ENCODE measurements at places on chromosomes 7 and 10. TPM values are rescaled to one million over a fixed set of nuclear protein-coding genes. Genes with fewer than 3 reads are reported as not detected.

DNA sequence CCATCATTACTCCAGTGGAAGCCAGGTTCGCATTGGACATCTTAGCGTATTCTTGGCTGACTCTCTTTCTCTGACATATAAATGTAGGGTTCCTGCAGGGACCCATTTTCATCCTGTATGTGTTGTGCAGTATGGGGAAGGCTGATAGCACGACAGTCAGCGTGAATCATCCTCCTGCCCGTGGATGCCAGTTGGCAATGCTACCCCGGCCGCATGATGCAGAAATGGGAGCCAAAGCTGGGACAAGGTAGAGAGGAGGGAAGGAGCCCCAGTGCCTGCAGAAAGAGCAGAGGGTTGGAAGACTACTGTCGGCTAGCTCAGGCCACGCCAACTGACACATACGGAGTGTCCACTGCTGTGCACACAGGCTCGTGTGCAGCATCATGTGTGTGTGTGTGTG, 251.6 kb downstream of the SKAP2 start:
- DNase-seq: no peak

DNA sequence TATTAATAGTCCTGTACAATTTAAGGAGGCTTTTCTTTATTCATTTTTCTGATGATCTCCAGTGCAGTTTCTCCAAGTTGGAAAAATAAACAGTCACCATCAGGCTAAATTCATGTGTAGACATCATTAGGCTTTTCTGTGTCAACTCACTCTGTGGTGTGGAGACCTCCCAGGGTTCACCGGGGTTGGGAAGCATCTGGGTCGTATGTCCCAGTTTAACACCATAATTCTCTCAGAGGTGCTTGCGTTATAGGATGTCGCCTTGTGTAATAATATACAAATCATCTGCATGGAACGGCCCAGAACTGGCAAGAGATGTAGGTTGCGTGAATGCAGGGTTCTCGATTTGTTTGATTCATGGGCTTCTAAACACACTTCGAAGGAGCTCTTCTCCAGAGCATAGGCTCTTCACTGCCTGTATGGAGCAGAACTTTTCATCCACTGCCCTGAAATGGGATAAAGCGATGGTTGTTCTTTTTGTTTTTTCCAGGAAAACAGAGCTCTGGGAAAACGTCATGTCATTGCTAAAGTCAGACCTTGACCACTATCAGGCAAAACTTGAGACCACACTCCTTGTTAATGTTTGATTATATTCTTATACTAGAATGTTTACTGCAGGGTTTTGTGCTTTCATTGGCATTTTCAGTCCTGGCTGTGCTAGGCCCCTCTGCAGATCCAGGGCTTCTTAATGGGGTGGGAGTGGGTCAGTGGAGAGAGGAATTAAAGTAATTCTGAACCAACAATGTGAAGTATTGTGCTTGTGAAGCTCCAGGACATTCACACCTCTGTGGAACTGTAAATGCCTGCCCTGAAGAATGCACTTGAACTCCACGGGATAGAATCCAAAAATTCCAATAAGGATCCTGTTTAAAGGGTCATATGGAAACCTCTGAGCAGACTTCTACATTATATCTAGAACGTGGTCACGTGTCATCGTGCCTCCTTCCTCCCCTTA, 172.8 kb downstream of the TRIL start:
- no peak for DNase-seq

GRCh38 chr7:131203291-131203976, 124.2 kb upstream of the MKLN1 start:
- no peak for DNase-seq

GRCh38 chr7:33744293-33745075, 160.9 kb upstream of the BMPER start:
- no peak for DNase-seq

- no peak for DNase-seq
Observed at GRCh38 chr7:30464231-30464671, 14.3 kb downstream of the NOD1 start.

INHBA gene
- 2.8 TPM for polyA plus RNA-seq

SMC3 gene
- 62.6 TPM for polyA plus RNA-seq

GRCh38 chr10:108523016-108523800, 1358.7 kb upstream of the SORCS1 start:
- DNase-seq: no peak

DNA sequence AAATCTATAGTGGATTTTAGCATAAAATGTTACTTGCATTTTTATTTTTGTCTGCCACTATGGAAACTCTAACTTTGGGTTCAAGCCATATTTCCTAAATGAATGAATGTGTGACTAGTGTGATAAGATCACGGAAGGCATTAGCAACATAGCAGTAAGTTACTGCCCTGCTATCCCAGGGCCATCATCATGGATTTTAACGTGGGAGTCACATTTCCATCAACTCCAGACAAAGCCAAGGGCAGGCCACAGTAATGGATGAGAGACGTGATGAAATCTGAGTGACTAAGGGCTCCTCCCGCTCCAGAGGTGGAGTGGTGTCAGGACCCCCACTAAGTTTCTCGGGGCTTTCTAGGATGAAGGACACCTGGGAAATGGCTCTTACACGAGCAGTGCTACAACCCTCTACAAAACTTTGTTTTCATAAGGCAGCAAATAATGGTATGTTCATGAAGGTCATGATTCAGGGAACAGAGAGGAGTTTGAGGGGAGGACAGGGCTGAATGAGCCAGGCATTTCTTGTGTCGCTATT, 34.3 kb downstream of the C10orf120 start:
- no peak for DNase-seq

DNA sequence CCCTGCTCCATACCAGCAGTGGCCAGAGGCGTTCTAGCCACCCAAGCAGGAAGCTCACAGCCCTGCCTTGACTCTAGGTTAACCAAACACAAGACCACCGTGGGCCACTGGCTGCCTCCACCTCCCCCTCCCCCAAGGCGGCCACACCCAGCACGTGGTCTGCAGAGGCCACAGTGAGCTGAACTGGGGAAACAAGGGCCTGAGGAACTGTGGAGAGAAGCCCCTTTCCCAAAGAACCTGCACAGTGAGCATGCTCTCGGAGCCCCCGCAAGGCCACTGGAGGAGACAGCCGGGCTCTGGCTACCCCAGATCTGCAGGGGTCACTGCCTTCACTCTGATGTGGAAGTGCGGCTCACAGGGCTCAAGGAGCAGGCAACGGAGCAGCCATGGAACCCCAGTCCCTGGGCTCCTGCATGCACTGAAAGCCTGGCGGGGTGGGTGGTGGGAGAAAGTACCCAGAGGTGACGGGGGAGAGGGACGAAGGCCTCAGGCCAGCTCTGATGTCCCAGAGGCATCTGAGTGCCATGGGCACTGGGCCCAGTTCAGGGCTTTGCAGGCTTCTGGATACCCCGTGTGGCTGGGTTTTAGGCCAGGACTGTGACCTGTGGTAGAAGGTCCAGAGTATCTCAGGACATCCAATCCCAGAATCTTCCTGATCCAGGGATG, 189.2 kb downstream of the EBF3 start:
- DNase-seq: no peak

DNA sequence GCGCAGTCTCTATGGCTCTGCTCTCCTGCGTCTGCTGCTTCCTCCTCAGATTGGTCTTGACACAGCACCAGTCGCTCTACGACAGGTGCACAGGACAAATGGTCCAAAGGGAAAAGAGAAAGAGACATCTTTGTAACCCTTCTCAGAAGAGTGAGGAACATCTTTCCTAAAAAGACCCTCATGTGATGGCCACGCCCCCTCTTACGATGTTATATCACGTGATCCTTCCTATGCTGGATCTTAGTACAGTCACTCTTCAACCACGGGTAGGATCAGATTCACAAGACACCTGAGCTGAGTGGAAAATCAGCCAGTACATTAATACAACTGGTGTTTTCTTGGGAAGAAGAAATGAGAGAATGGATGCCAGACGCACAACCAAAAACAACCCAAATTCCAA, 262.2 kb upstream of the CELF2 start:
- no peak for DNase-seq

DNA sequence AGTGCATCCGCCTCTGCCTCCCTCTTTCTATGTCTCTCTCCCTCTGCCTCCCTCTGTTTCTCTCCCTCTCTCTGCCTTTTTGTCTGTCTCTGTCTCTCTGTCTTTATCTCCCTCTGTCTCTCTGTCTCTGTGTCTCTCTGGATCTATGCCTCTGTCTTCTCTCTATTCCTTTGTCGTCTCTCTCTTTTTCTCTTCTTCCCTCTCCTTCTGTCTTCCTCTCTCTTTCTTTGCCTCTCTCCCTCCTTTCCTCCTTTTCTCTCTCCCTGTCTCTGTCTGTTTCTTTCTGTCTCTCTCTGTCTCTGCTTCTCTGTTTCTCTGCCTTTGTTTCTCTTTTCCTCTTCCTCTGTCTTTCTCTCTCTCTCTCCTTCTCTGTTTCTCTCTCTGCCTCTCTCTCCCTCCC, 678.8 kb upstream of the NRP1 start:
- no peak for DNase-seq

GRCh38 chr10:59033622-59034021, 142.8 kb upstream of the PHYHIPL start:
- DNase-seq: no peak

- no peak for DNase-seq
Observed at GRCh38 chr10:69723653-69724052, 78.1 kb upstream of the COL13A1 start.

DNA sequence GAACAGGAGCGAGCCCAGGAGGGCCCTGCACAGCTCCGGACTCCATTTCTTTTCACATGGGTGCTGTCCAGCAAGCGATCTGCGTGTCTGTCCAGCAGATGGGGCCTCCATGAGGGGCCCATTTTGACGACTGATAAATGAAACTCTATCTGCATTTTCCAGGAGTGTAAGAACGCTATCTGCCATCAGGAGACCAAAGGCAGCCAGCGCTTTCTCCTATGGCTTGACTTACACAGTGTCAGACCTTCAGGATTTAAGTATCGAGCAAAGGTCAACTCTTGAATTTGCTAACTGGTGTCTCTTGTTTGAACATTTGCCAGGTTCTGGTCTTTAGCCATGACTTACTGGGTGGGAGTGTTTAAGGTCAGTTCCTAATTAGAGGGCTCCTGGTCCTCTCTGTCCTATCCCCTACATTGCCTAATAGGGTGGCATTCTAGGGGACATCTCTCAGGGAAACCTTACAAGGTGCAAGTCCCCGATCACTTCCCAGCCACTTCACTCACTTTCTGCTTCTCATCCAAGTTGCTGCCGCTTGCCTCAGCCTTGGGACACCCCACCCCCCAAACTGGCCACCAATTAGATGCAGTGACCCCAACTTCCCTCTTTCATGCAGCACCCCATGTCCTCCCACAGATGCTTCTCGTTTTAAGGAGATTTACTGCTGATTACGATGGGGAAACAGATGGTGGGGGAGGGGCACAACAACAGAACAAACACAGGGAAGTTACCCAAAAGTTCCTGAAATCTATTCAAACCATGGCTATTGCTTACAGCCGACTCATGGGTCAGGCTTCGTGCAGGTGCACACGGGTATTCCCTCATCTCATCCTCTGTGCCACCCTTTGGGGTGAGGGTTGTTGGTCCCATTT, 20.0 kb downstream of the VSIR start:
- DNase-seq: peak; percentile 68

EVX1 gene
- polyA plus RNA-seq: not detected

DNA sequence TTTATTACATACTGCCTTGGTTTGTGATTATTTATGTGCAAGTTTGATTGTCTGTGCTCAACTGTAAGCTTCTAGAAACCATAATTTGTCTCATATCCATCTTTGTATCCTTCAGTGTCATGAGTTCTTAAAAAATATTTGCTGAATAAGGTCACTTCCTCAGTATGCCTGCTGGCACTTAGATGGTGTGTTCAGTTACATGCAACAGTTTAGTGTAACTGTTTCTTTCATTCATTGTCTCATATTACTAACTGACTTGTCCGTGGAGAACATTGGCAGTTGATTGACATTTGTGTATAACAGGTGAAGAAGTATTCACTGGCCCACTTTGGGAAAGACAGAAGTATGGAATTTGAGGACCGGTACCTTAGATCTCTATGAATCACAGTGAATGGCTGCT, 236.9 kb downstream of the PRKG1 start:
- no peak for DNase-seq

SCIN gene
- polyA plus RNA-seq: 4.3 TPM

CYP2C19 gene
- 26.9 TPM for polyA plus RNA-seq

GRCh38 chr7:15652776-15653290, 33.6 kb downstream of the MEOX2 start:
- no peak for DNase-seq

- no peak for DNase-seq
Observed at GRCh38 chr10:10897400-10897799, 120.3 kb upstream of the CELF2 start.

ANXA8 gene
- polyA plus RNA-seq: 18.2 TPM

GRCh38 chr7:121278120-121279021, 50.4 kb upstream of the WNT16 start:
- DNase-seq: no peak

DNA sequence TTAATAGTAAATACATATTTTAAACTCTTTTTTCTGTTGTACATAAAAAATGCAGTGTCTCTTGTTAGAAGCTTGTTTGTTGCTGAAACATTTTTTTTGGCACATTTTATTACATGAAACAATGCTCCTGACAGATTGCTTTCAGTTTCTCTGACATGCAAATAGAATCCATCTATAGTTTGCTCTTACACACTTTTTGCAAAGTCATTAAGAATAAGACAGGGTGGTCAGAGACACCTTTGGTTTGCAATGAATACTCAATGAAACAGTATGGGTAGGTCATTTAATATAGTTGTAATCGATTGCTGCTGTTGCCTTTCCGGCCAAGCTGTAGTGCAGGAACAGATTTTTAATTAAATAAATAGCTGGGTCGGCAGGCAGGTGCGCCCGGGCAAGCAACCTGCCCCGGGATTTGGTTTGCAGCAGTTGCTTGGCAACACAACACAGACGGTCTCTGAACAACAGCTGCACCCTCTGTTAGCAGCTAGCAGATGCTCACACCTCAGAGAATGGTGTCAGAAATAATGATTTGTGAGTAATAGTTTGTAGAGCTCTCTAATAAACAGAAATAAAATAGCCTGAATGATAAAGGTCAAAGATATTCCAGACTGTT, 115.7 kb upstream of the CACNA2D1 start:
- DNase-seq: peak; percentile 63

DNA sequence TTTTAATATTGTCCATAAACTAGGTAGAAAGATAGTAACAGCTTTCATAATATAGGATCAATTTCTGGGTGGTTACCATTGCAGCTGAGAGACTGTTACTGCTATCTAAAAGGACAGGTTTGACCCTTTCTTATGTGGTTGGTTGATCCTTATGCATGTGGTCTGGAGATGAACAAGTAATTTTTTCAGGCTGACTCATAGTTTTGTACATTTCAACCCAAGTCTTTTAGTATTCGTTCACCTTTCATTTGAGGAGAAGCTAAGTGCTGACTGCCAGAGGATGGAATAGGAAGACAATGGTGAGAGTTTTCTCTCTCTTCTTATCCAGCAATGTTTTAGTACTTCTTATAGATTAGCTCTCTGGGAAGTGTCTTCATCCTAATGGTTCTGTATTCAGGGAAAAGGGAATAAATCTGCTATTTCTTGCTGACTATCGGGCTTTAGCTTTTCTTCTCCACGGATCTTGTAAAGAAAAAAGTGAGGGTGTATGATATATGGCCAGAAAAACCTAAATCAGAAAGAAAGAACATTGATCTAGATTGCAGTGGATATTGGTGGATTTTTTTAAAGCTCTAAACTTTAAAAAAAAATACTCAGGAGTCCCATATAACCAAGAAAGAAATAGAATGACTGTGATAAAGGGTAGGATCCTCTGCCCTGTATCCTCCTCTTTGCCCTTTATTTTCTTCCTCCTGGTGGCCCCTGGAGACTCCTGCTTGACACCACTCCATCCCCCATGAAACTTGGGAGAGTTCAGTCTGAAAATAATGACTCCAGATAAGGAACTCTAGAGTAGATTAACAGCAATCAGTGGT, 88.0 kb downstream of the CPED1 start:
- DNase-seq: no peak

C10orf105 gene
- 0.27 TPM for polyA plus RNA-seq

- no peak for DNase-seq
Observed at GRCh38 chr10:25082276-25083204, 66.1 kb downstream of the THNSL1 start.
